A549 treated with Mapracorat at 1 μM for 4 hours (cell line): ENCODE measurements at places on chromosomes 5 and 9. TPM values are rescaled to one million over a fixed set of nuclear protein-coding genes. Genes with fewer than 3 reads are reported as not detected.

The PCDHB13 gene
- total RNA-seq: 0.04 to 0.12 TPM (median 0.05 TPM) in 5 replicates

The ADCY2 gene
- total RNA-seq: not detected in 5 replicates

The IL13 gene
- 0.11 to 0.14 TPM in 2 of 5 replicates, not detected in the others for total RNA-seq

The PDGFRB gene
- 0.16 to 0.56 TPM (median 0.22 TPM) in 5 replicates for total RNA-seq

The SLC6A18 gene
- total RNA-seq: not detected in 5 replicates

The NUTM2F gene
- total RNA-seq: 0.06 to 0.07 TPM in 2 of 5 replicates, not detected in the others

The SOX30 gene
- not detected in 5 replicates for total RNA-seq

The DMRT2 gene
- total RNA-seq: 0.13 to 0.16 TPM in 2 of 5 replicates, not detected in the others

The MORN5 gene
- not detected in 5 replicates for total RNA-seq

The HDHD3 gene
- total RNA-seq: 18.5 to 26.2 TPM (median 22.2 TPM) in 5 replicates

The SV2C gene
- total RNA-seq: 0.04 TPM in 1 of 5 replicates, not detected in the others
